Esophagus mucosa (tissue), 1 donor: ENCODE measurements at places on chromosomes 6 and 20. TPM values are rescaled to one million over a fixed set of nuclear protein-coding genes. Genes with fewer than 3 reads are reported as not detected.

DNA sequence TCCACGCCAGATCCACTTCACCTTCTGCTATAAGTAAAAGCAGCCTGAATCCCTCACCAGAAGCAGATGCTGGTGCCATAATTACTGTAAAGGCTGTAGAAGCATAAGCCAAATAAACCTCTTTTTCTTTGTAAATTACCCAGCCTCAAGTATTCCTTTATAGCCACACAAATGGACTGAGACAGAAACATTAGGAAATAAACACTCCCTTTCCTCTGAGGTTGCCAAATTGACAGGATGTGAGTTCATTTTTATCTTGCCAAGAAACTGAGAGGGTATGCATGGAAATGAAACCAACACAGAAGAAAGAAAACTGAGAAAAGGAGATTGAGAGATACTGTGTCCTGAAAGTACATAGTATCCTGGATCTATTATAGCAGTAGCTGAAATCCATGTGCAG, 481.2 kb downstream of the HAO1 start:
- no peak for ATAC-seq

DNA sequence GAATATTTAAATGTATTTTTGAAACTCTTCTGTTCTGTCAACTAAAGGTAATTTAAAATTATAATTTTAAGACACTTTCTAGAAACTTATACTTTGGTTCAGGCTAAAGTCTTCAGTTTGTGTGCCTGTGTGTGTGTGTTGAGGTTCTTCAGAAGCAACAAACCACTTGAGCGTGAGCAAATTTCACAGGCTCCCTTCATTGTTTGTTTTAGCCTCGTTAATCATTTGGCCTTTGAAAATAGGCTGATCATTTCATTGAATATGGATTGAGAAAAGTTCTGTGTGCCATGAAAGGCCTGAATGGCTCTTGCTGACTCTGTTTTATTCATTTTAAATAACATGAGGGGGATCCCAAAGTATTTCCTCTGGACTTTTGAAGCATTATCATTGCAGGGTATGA, 420.1 kb downstream of the CDKAL1 start:
- ATAC-seq = no peak

DNA sequence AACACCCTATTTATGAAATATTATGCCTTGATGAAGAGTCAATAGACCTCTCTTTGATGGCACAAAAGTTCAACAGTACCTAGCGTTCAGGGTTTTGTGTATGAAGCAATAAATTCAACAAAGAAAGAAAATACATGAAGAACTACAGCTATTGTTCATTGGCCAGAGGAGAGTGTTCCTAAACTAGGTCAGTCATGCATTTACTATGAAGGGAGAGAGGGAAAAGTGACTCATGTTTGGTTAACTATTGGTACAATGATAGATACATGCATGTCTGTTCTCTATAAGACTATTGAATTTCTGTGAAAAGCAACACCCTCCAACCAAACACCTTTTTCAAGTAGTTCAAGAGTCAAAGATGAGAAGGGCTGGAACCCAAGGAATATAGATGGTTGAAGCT, 50.7 kb downstream of the CLIC5 start:
- no peak for ATAC-seq

- ATAC-seq = no peak
Observed at GRCh38 chr6:121398127-121398526, 37.3 kb upstream of the GJA1 start.

DNA sequence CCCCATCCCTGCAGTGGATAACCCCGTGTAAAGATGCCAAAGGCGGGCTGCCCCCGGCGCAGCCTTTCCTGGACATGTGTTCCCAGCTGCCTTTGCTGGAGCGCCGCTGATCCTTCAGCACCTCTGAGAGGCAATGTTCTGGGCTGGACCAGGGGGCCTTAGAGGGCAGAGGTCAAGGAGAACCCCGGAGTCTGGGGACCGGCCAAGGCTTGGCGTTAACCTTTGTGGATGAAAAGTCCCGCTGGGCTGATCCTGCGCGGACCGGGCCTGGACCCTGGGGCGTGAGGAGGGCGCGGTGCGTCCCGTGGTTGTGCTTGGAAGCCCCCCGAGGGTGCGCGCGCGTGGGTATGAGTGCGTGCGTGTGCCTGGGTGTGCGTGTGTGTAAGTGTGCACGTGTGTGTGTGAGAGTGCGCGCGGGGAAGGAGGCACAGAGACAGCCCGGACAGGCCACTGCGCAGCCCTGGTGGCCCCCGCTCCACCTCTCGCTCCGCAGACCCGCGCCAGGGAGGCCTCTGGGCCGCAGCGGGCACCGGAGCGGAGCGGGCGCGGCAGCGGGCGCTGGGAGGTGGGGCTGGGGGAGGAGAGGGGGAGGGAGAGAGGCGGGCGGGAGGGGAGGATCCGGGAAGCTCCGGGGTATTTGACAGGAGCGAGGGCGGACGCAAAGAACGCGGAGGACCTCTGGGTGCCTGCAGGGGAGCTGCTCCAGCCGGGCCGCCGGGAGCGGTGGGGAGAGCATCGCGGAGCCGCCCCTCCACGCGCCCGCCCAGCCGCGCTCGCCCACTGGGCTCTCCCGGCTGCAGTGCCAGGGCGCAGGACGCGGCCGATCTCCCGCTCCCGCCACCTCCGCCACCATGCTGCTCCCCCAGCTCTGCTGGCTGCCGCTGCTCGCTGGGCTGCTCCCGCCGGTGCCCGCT, at the start of gene SMOC2:
TSS of gene SMOC2 (plus strand) at position 665 of the 914 bp plus-strand sequence. CDS start at position 852, 187 bp downstream.
- peak; percentile 35 for ATAC-seq

GRCh38 chr20:57686931-57687652, 22.7 kb downstream of the PMEPA1 start:
- ATAC-seq = peak; percentile 95

- no peak for ATAC-seq
Observed at GRCh38 chr6:13422681-13423221, 64.6 kb downstream of the GFOD1 start.

DNA sequence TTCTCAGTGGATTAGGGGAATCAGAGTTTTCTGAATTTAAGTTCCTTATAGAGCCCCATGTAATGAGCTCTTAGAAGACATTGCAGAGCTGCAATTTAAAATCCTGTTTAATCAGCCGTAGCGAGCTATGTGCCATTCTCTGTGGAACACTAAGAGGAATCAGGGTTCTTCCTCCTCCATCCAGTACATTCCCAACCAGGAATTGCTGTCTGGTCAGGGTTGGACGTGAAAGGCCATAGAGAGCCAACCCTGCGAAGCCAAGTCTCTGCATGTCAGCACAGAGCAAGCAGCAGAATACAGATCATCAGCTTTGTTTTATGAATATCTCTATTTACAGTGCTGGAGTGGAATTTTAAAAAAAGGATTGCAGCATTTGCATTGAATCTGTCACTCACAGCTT, 366.0 kb downstream of the LAMA2 start:
- ATAC-seq = no peak

- no peak for ATAC-seq
Observed at GRCh38 chr6:73608761-73609160, 45.0 kb downstream of the SLC17A5 start.

GRCh38 chr6:33885132-33886057, 81.6 kb upstream of the MLN start:
- ATAC-seq = peak; percentile 66

The GNRH2 gene
- total RNA-seq = not detected

The CFAP206 gene
- 0.28 TPM for total RNA-seq

The ADGRF4 gene
- 13.6 TPM for total RNA-seq

The SPTLC3 gene
- total RNA-seq = 9.0 TPM

The PERP gene
- 675 TPM for total RNA-seq

The B3GALT4 gene
- 16.9 TPM for total RNA-seq

The C20orf144 gene
- total RNA-seq = not detected

The WFDC5 gene
- total RNA-seq = 4.3 TPM

The GNAS-AS1 gene
- 0.64 TPM for total RNA-seq

The IMPG1 gene
- not detected for total RNA-seq

The CDH4 gene
- not detected for total RNA-seq

The PDE10A gene
- 0.72 TPM for total RNA-seq

The MYL9 gene
- 28.8 TPM for total RNA-seq
